ENCODE measurements at places on chromosomes 2 and 18. TPM values are rescaled to one million over a fixed set of nuclear protein-coding genes. Genes with fewer than 3 reads are reported as not detected.

POTEI gene
- total RNA-seq, result not detected

DNA sequence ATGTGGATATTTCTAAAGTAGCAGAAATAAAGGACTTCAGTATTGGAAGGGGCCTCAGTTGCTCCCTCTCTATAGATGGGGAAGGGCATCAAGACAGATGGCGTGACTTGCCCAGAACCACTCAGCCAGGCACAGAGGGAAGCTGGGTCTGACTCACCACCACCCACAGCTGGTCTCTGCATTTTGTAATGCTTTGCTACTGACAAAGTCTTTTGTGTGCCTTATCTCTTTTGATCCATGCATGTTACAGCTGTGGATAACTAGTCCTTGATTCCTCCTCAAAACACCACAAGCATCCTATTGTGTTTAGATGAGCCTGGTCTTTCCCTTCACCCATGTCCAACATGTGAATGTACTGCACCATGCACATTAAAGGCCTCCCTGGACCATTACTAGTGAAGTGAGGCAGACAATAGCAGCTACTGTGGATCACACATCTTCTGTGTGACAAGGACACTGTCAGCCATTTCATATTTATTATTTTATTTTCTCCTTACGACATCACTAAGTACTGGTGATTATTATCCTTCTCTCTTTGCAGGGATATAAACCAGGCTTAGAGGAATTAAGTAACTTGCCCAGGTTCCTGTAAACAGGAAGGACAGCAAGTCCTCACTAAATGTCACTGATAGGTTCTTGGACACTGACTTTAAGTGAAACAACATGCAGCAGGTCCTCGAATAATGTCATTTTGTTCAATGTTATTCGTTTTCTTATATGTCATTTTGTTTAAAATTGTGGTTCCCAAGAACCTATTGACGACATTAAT, 29.6 kb upstream of the IL37 start:
- DNase-seq, result no peak
- peaks cover 31% of the 10 kb centered on the region for H3K4me1 ChIP-seq
- H3K36me3 ChIP-seq, result no peaks in the 10 kb centered on the region
- H3K27ac ChIP-seq, result 0 out of 2 replicates have a peak overlapping the region, but pooled peaks have one; percentile 0

GRCh38 chr2:109459485-109459884, 154.3 kb downstream of the SEPTIN10 start:
- no peaks in the 10 kb centered on the region for H3K36me3 ChIP-seq
- no peaks in the 10 kb centered on the region for H3K4me1 ChIP-seq
- no peak for DNase-seq
- no peaks in the 10 kb centered on the region for H3K27me3 ChIP-seq
- no peak overlapping the region for H3K27ac ChIP-seq
- H3K4me3 ChIP-seq, result no peak overlapping the region

DNA sequence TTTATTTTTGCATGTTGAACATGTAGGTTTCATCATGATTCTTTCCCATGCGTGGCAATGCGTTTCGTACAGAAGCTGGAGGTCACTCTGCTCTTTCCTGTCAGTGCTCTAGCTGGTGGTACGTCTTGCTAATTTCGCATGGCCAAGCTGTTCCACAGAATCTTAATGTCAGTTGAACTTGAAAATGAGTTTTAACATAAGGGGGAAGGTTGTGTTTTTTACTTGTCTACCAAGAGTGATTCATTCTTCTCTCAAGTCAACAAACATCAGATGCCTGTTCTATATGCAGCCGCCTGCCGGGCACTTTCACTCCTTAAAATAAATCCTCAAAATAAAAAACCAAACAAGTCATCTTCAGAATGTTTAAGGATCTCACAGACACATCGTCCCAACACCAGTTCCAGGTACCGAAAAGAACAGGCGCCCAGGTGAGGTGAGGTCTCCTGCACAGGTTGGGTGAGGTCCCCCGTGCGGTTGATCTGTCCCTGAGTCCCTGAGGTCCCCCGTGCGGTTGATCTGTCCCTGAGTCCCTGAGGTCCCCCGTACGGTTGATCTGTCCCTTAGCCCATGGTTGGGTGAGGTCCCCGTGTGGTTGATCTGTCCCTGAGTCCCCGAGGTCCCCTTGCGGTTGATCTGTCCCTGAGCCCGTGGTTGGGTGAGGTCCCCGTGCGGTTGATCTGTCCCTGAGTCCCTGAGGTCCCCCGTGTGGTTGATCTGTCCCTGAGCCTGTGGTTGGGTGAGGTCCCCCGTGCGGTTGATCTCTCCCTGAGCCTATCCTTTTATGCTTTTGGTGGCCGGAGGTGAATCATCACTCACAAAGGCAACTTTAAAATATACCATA, 57.0 kb upstream of the KCNG2 start:
- no peak overlapping the region for H3K4me3 ChIP-seq
- H3K27me3 ChIP-seq, result no peaks in the 10 kb centered on the region
- no peaks in the 10 kb centered on the region for H3K36me3 ChIP-seq
- H3K27ac ChIP-seq, result no peak overlapping the region
- no peak for DNase-seq

KCNG2 gene
- total RNA-seq, result not detected

DNA sequence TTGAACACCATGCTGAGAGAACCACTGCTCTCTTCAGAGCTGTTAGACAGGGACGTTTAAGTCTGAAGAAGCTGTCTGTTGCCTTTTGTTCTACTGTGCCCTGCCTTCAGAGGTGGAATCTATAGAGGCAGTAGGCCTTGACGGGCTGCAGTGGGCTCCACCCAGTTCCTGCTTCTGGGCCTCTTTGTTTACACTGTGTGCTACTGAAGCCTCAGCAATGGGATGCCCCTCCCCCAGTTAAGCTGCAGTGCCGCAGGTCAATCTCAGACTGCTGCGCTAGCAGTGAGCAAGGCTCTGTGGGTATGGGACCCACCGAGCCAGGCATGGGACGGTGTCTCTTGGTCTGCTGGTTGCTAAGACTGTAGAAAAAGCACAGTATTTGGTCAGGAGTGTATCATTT, 162.3 kb upstream of the NXPH2 start:
- no peak overlapping the region for H3K4me3 ChIP-seq
- H3K27me3 ChIP-seq, result no peaks in the 10 kb centered on the region
- no peak overlapping the region for H3K27ac ChIP-seq
- peaks cover 3% of the 10 kb centered on the region for H3K4me1 ChIP-seq
- DNase-seq, result no peak
- H3K36me3 ChIP-seq, result no peaks in the 10 kb centered on the region

- DNase-seq, result no peak
- peaks cover 64% of the 10 kb centered on the region for H3K27me3 ChIP-seq
- no peak overlapping the region for H3K4me3 ChIP-seq
- no peaks in the 10 kb centered on the region for H3K4me1 ChIP-seq
These were observed 6.5 kb upstream of the LOXHD1 start for GRCh38 chr18:46663539-46663938.

- H3K36me3 ChIP-seq, result no peaks in the 10 kb centered on the region
- H3K27me3 ChIP-seq, result no peaks in the 10 kb centered on the region
- no peak overlapping the region for H3K4me3 ChIP-seq
- no peak for DNase-seq
- peaks cover 32% of the 10 kb centered on the region for H3K4me1 ChIP-seq
These were observed 61.7 kb downstream of the MEX3C start for GRCh38 chr18:51135795-51136194.

STARD6 gene
- not detected for total RNA-seq

GRCh38 chr2:128474036-128474955, 155.6 kb upstream of the HS6ST1 start:
- no peaks in the 10 kb centered on the region for H3K36me3 ChIP-seq
- H3K27ac ChIP-seq, result no peak overlapping the region
- H3K4me1 ChIP-seq, result no peaks in the 10 kb centered on the region
- no peak overlapping the region for H3K4me3 ChIP-seq

POTEC gene
- total RNA-seq, result not detected

DNA sequence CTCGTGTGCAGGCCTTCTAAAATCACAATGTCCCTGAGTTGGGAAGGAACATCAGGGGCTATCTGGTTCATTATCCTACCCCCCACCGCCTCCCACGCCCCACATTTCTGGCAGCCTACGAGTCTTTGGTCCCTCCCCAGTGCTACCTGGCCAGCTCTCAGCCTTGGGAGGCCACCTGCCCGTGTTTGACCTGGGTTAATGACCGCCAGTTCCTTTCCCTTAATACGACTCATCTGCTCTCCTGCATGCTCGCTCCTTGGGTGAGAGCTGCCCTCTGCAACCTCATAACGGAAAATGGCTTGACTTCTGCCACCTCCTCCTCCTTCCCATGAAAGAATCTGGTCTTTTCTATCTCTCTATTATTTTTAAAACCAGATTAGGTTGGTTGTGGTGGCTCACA, 112.5 kb downstream of the NEDD4L start:
- H3K4me1 ChIP-seq, result no peaks in the 10 kb centered on the region
- H3K27me3 ChIP-seq, result no peaks in the 10 kb centered on the region
- H3K36me3 ChIP-seq, result no peaks in the 10 kb centered on the region

DNA sequence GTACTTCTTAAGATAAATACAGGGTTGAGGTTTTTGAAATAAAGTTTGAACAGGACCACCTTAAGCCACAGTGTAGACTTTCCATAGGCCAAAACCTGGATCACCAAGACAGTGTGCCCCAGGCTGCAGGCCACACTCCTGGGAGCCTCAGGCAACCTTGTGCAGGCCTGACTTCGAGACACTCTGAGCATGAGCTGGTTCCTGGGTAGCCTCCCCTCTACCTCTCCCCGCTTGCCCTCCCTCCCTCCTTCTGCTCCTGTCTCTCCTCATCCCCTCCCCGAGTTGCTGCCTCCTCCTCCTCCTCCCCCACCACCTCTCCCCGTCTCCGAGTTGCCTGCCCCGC, 10.6 kb upstream of the PROC start:
- peak overlapping the region; percentile 65 for H3K4me3 ChIP-seq
- H3K36me3 ChIP-seq, result no peaks in the 10 kb centered on the region
- no peaks in the 10 kb centered on the region for H3K27me3 ChIP-seq
- H3K27ac ChIP-seq, result no peak overlapping the region
- no peak for DNase-seq
- peaks cover 48% of the 10 kb centered on the region for H3K4me1 ChIP-seq

DNA sequence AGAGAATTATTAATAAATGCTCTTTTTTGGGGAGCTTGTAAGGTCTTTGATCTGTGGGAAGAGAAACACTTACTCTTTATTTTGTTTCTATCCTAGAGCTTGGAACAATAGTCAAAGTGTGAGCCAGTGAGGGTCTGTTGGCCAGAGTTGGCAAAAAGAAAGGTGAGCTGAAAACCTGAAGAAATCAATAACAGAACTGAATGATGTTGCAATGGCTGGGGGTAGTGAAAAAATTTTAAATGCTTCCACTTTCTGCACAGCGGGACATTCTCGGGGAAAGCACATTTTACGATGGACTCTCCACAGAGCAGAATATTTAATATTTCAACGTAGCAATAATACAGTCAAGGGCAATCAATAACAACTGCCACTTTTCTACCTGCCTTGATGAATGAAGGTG, 78.9 kb downstream of the SKA1 start:
- H3K36me3 ChIP-seq, result no peaks in the 10 kb centered on the region

RNF125 gene
- total RNA-seq, result 0.15 TPM

DNA sequence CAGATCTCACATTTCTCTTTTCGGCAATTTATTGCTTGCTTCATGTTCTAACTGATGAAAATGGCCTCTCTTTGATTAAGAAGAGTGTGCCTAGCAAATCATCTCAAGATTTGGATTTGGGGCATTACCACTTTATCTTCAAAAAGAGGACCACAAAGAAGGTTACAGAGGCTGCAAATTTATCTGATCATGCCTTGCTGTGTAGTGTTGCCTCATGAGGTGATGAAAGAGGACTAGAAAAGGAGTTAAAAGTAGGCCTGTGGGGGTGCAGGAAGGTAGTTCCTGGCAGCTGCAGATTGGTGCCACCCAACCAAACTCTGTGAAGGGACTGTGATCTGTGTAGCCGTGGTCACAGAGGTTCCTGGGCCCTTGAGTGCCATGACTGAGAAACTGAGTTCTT, 69.2 kb downstream of the PRELID3A start:
- DNase-seq, result no peak
- H3K4me1 ChIP-seq, result no peaks in the 10 kb centered on the region

FASTKD1 gene
- total RNA-seq, result 19.2 TPM

FLACC1 gene
- total RNA-seq, result 0.75 TPM

PKDCC gene
- total RNA-seq, result 3.9 TPM

COPS9 gene
- 202 TPM for total RNA-seq

- H3K27me3 ChIP-seq, result no peaks in the 10 kb centered on the region
- H3K36me3 ChIP-seq, result no peaks in the 10 kb centered on the region
- DNase-seq, result no peak
- no peaks in the 10 kb centered on the region for H3K4me1 ChIP-seq
- H3K27ac ChIP-seq, result no peak overlapping the region
- no peak overlapping the region for H3K4me3 ChIP-seq
These were observed 290.8 kb downstream of the GBX2 start for GRCh38 chr2:235877275-235877802.

DNA sequence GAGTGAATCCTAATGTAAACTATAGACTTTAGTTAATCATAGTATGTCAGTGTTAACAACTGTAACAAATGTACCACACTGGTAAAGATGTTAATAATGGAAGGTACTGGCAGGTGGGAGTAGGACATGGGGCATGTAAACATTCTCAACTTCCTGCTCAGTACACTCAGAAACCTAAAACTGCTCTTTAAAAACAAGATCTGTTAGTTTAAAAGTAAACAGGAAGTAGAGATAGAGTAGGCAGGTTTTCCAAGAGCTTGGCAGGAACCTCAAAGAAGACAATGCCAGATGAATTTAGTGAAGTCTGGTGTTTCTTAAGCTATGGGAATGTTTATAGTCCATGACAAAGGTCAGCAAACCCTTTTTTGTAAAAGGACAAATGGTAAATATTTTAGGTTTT, 46.6 kb downstream of the CCDC138 start:
- no peak overlapping the region for H3K4me3 ChIP-seq
- peak overlapping the region; percentile 24 for H3K27ac ChIP-seq
- no peaks in the 10 kb centered on the region for H3K27me3 ChIP-seq
- peaks cover 10% of the 10 kb centered on the region for H3K4me1 ChIP-seq
- 0 out of 2 replicates have a peak, but pooled peaks cover 7% of the 10 kb centered on the region for H3K36me3 ChIP-seq

DNA sequence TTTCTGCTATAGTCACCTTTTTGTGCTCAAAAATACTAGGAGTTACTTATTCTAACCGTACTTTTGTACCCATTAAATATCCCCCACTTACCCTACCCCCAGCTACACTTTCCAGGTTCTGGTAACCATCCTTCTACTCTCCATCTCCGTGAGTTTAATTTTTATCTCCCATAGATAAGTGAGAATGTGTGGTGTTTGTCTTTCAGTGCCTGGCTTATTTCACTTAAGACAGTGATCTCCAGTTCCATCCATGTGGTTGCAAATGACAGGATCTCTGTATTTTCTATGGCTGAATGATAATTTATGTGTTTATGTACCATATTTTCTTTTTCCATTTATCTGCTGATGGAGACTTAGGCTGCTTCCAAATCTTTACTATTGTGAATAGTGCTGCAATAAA, 323.3 kb downstream of the ZNF804A start:
- H3K4me1 ChIP-seq, result no peaks in the 10 kb centered on the region
- no peak overlapping the region for H3K4me3 ChIP-seq

TUBB8B gene
- not detected for total RNA-seq

- H3K4me1 ChIP-seq, result no peaks in the 10 kb centered on the region
- H3K27ac ChIP-seq, result no peak overlapping the region
- DNase-seq, result no peak
These were observed 9.0 kb upstream of the MBP start for GRCh38 chr18:77141401-77142118.

- no peaks in the 10 kb centered on the region for H3K27me3 ChIP-seq
- 0 out of 2 replicates have a peak overlapping the region, but pooled peaks have one; percentile 23 for H3K27ac ChIP-seq
- no peaks in the 10 kb centered on the region for H3K4me1 ChIP-seq
- H3K4me3 ChIP-seq, result no peak overlapping the region
These were observed 6.8 kb downstream of the TFPI start for GRCh38 chr2:187547353-187547979.
